Activated CD8-positive, alpha-beta memory T cell treated with anti-CD3 and anti-CD28 coated beads, Interleukin-2, amount 10 ng/mL, durations not matched to agents 7 days and 5 days (primary cell): ENCODE measurements at places on chromosomes 6 and 20. TPM values are rescaled to one million over a fixed set of nuclear protein-coding genes. Genes with fewer than 3 reads are reported as not detected.

KIAA0408 gene
- total RNA-seq: 9.9 TPM

TXLNB gene
- 0.38 TPM for total RNA-seq

- no peak overlapping the region for H3K4me3 ChIP-seq
- no peak overlapping the region for H3K27ac ChIP-seq
- H3K4me1 ChIP-seq: peaks cover 4% of the 10 kb centered on the region
- H3K27me3 ChIP-seq: peaks cover 67% of the 10 kb centered on the region
These were observed 630 bp downstream of the PPP1R3G start for GRCh38 chr6:5085648-5086293.

DNA sequence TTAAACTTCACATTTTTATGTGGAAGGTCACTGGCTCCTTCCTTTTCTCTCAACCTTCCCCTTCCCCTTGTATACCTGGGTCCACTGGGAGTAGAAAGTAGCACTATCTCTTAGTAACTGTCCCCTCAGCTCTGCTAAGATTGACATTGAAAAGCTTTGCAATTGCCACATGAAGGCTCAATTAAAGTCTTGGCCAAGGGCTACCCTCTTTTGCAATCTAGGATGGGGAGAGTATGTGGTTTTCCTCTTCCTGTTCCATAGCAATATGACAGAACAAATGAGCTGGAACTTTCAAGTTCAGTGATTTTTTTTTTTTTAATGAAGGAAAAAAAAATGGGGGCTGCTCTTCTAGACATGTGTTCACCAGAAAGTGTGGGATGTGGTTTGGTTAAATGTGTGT is 37.1 kb downstream of the PROKR2 start:
- no peaks in the 10 kb centered on the region for H3K36me3 ChIP-seq
- H3K4me3 ChIP-seq: no peak overlapping the region
- no peaks in the 10 kb centered on the region for H3K4me1 ChIP-seq
